ENCODE measurements at places on chromosomes 1 and 21.

DNA sequence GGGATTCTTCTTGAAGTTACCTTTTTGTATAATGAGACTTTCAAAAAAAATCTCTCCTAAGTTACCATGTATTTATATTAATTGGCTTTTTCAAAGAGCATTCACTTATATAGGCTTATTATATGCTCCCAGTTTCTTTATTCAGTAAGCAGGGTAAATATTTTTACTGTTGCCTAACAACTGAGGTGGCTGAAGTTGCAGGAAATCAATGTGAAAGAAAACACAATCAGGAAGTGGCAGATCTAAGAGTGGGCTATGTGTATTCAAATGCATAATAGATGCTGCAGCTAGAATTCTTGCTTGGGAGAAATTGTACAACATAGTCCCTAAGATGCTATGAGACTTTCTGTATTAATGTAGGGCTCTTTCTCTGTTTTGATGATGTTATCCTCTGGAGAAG lies 606.9 kb downstream of the NUF2 start:
- DNase-seq, result no peak

DNA sequence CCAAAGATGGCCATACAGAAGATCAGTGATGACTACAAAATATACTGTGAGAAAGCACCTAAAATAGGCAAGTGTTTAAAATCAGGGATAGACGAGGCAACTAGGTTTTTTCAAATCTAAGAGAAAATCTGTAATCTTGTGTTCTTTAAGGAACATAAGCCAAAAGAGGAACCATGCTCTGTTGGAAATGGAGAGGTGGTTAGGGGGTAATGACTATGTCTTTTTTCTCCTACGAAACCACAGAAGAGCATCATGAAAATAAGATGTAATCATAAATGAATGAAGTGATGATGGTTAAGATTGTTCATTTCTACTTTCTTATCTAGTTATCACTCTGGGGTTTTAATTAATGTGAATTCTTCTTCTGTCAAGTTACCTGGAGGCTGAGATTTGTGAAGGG lies 43.1 kb downstream of the RGSL1 start:
- no peak for DNase-seq

- no peak for DNase-seq
Observed at GRCh38 chr1:160357286-160358002, 9.4 kb upstream of the NHLH1 start.

DNA sequence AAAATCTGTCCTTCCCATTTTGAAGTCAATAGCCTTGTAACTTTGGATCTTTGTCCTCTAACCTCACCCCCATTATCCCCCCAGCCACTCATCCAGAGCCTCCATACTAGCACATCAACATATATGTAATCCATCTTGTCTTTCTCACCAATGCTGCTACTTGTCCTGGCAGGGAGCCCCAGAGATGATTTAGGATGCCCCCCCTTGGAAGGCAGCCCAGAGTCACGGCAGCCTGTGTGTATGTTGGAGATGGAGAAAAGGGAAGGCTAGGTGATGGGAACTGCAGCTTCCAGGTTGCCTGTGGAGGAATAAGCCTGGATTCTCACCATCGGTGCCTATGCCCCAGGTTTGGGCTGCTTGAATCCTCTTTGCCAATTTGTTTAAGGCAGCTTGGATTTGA lies 51.7 kb upstream of the SCMH1 start:
- DNase-seq, result no peak

DNA sequence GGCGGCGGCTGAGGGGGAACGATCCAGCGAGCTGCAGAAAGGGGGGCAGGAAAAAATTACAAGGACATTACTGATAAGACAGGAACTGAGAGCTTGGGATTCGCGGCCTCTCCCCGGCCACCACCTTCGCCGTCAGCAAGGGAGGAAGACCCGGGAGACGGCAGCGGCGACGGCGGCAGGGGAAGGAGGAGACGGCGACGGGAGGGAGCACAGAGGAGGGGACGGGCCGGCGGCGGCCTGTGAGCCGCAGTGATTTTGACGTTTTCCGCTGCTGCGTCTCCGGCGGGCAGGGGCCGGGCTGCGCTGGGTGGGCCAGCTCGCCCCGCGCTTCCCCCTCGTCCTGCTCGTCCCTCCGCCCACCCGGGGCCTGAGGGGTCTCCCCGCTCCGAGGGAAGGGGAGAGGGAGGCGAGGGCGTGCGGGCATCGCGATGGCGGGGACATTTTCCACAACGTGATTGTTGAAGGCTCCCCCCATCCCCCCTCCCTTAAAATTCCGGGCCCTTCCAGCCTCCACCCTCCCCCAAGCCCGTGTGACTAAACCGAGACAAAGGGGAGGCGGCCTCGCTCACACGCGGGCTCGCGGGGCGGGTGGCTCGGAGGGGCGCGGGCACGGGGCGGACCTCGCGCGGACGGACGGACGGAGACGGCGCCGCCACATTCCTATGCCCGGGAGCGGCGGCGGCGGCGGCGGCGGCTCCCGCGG lies 407 bp downstream of the CAMSAP2 start:
- DNase-seq, result peak; percentile 49

GRCh38 chr1:98322966-98323365 lies 338.6 kb upstream of the SNX7 start:
- no peak for DNase-seq

GRCh38 chr1:218742467-218743262 lies 397.5 kb downstream of the TGFB2 start:
- no peak for DNase-seq

DNA sequence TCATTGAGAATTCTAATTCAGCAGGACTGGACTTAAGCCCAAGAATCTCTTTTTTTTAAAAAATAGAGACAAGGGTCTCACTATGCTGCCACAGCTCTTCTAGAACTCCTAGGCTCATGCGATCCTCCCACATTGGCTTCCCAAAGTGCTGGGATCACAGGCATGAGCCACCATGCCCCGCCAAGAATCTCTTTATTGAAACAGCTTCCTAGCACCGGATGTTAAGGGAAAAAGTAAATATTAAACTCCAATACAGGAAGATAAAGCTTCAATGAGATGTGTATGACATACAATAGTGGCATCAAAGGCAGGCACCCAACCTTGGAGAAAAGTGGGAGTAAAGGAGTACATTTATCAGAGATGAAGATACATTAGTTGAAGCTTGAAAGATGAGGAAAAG lies 25.5 kb downstream of the PUM1 start:
- no peak for DNase-seq

DNA sequence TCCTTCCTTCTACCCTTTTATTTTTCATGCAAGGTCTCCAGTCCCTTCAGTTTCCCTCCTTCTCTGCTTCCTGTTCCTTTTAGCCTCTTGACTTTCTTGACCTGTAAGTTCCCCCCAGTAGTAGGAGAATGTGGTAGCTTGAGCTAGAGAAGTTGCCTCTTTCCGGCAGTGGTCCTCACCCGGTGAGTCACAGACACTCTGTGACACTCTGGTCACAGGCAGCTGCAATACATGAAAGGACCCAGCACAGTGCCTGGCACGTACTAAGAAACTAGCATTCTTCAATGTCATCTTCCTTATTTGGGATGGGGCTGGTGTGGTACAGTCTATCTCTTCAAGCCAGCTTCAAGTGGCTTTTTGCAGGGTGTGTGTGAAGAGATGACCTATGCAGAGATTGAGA lies 16.0 kb downstream of the PFKFB2 start:
- DNase-seq, result no peak

DNA sequence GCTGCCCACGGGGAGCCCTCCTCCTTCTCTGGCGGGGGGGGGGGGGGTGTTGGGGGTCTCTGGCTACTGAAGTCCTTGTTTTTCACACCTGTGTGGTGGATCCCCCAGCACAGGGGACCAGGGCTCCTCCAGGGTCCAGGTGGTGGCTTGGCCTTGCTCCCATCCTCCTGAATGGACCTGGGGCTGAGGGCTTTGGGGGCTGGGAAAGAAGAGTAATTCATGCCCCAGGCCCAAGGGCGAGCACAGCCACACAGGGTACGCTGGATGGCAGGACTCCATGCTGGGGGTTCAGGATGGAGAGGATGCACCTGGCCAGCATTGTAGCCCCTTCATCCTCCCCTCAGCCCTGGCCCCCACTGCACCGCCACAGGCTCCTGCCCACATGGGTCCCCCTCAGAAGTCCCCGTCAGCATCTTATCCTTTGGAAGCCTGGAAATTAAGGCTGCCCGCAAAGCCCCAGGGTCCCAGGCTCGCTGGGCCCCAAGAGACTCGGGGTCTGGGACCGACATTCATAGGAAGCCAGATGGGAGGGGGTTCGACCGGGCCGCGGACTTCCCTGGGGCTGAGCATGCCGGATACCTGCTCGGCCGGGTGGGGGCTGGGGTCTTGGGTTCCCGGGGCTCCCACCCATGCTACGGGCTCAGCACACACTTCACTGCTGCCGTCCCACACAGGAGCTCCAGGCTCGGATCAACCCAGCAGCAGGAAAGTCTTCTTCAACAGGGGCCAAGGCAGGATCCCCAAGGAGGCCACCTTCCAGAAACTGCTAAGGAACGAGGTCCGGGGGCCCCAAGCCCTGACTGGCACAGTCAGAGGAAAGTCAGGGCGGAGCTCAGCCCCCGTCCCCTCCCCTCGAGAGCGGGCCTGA lies 49.0 kb upstream of the ACTRT2 start:
- no peak for DNase-seq

- DNase-seq, result no peak
Observed at GRCh38 chr1:221910222-221910621, 168.3 kb upstream of the DUSP10 start.

DNA sequence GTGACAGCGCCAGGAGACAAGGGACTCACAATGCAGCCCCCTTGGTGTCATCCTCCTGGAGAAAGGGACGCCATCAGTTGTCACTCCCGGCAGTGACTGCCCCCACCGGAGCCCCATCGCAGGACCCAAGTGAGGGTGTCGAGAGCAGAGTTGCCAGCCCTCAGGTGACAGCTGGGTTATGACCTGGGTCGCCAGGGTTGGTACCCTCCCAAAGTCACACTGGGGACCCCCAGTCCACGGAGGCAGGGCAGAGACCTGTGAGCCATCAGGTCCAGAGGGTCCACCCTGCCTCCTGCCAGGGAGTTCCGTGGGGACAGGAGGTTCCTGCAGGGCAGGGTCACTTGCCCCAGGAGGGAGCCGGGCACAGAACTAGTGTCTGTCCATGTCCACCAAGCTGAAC lies 78.2 kb upstream of the IFFO2 start:
- DNase-seq, result no peak

GRCh38 chr1:182217967-182218366 lies 156.5 kb upstream of the ZNF648 start:
- no peak for DNase-seq

GRCh38 chr1:114379987-114380386 lies 131.0 kb downstream of the TRIM33 start:
- no peak for DNase-seq

DNA sequence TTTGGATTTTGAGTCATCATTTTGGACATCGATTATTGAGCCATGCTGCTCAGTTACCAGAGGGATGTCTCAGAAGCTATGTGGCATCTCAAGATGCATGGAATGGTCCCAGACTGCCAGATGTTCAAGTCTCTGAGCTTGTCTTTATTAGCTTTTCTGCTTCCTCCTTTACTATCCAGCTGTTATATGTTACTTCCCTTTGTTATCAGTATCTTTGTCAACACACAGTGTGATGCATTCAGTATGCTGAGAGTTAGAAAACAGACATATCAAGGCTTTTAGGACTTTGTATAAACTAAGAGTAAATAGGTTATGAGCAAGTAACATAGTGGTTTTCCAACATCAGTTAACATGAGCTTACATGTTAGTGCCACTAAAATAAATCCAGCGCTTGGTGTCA lies 474.5 kb downstream of the DSCAM start:
- DNase-seq, result no peak

GRCh38 chr1:84156210-84156621 lies 12.1 kb downstream of the PRKACB start:
- DNase-seq, result no peak

DNA sequence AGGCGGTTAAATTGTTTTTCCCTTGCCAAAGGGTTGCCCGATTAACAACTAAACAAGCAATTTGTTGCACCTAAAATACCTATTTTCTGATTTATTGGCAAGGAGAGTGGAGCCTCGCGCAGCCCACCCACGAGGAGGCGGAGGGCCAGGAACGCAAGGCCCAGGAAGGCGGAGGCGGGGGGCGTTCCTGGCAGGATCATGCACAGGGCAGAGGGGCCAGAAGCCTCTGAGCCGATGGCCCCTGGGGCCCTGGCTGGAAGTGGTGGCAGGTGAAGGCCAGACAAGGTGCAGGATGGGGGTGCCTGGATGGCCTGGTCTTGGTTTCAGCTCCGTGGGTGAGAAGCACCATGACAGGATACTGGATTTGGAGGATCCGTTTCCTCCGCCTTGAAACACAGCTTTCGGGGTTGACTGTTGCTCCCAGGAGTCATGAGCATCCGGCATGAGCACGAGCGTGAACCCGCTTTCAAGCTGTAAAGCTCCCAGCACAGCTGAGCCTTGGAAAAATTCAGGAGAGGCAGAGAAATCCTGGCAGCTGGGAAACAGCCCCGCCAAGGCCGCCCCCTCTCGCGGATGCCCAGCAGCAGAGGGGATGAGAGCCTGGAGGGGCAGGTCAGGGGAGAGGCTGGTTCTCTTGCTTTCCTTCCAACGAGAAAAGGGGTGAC lies 35.0 kb downstream of the AJAP1 start:
- DNase-seq, result no peak

DNA sequence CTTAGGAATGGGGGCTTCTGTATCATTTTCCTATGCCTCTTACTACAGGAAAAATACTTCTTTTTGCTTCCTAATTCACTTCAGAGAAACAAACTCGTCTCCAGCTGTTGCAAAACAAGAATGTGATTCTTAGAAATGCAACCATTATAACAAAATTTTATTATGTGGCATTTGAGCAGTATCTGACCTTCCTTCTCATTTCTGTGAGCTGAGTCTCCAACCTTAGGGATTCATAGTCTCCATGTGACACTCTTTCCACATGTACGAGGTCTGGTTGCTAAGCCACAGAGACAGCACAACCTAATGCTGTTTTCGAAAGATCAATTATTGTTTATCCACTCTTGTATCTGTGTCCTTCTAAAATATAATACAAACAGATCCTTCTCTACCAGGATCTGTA lies 75.3 kb upstream of the RGS4 start:
- no peak for DNase-seq

DNA sequence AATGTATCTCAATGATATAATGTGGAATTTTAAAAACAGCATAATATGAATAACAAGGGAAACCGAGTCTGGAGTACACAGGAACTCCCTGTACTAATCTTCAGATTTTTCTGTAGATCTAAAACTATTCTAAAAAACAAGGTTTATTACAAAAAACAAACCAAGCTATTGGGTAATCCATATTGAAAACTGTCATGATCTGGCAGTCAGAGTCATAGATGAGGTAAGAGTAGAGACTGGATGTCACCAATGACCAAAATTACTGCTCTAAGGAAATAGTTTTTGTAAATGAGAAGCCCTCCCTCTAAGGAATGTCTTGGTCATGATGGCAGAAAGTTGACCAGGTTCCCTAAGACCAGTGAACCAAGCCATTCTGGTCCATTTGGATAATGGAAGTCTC lies 2.4 kb upstream of the SPOCD1 start:
- DNase-seq, result no peak

Measured in 8988T (cell line).